Stromal cell of bone marrow (primary cell): ENCODE measurements at places on chromosomes 16 and 17.

DNA sequence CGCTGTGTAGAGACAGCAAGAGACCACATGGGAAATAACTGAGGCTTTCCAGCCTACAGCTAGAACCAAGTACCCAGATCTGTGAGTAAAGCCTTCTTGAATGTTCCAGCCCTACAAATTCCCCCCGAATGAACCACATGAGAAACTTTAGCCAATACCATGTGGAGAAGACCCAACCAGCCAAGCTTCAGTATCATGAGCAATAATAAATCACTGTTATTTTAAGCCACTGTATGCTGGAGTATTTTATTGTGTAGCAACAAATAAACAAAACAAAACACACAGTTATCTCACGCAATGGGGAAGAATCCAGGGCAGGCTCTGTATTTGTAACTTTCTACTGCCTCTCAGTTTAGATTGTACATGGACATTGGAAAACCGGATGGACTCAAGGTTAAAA, 426.2 kb downstream of the CDH11 start:
- DNase-seq = peak; percentile 21

GRCh38 chr17:63834431-63835166, 7.1 kb upstream of the FTSJ3 start:
- DNase-seq = peak; percentile 62

GRCh38 chr17:46889519-46889918, 33.4 kb upstream of the GOSR2 start:
- no peak for DNase-seq

GRCh38 chr16:8826278-8826879, 28.7 kb downstream of the PMM2 start:
- DNase-seq = no peak

DNA sequence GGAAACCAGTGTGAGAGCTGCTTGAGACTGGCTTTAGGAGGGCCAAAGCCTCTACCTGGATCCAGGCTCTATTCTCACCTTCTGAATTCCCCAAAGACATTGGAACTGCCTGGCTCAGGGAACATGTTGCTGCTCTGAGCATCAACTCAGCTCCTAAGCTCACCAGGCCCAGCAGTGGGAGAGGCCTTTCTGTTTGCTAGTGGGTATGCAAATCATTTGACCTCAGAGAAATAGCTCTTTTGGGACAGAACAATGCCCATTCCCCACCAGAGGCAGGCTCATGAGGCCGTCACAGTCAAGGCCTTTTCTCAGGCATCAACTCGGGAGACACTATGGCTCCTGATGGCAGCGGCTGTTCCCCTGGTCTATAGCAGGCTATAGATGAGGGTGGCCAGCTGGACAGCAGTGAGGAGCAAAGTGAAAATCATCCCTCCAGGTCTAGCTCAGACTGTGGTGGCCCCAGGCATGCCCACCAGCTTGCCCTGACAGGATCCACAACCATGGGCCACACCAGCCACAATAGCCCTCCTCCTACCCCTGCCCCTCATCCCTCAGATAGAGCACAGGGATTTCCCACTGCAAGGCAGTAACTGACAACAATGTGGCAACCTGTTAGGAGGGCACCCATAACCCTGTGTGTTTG, 30.4 kb upstream of the GFOD2 start:
- no peak for DNase-seq

- DNase-seq = no peak
These were observed 104.4 kb downstream of the SSH2 start for GRCh38 chr17:29825604-29826003.
